Transverse colon (tissue), 4 donors: ENCODE measurements at places on chromosomes 6 and 20. TPM values are rescaled to one million over a fixed set of nuclear protein-coding genes. Genes with fewer than 3 reads are reported as not detected.

The C20orf204 gene
- 0.68 TPM for total RNA-seq

DNA sequence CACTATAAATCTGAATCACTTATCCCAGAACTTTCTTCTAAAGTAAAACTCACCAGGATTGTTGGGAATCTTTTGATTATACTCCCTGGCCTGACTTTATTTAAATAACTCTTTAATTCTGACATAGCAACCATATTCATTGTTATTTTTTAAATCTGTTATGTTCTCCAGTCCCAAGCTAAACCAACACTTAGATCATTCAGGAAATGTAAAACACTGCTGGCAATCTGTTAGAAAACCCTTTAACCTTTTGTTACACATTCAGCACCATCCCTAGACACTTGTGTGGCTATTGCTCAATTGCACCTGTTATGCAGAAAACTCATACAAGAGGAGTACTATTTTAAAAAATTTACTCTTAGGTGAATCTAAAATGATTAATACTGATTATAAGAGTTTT, 101.8 kb upstream of the NHSL1 start:
- no peaks in the 10 kb centered on the region for H3K36me3 ChIP-seq
- no peaks in the 10 kb centered on the region for H3K4me1 ChIP-seq
- no peaks in the 10 kb centered on the region for H3K27me3 ChIP-seq
- DNase-seq: no peak
- no peak overlapping the region for H3K4me3 ChIP-seq

The PRKN gene
- 12.3 TPM for total RNA-seq

The PTK6 gene
- total RNA-seq: 97.1 TPM

DNA sequence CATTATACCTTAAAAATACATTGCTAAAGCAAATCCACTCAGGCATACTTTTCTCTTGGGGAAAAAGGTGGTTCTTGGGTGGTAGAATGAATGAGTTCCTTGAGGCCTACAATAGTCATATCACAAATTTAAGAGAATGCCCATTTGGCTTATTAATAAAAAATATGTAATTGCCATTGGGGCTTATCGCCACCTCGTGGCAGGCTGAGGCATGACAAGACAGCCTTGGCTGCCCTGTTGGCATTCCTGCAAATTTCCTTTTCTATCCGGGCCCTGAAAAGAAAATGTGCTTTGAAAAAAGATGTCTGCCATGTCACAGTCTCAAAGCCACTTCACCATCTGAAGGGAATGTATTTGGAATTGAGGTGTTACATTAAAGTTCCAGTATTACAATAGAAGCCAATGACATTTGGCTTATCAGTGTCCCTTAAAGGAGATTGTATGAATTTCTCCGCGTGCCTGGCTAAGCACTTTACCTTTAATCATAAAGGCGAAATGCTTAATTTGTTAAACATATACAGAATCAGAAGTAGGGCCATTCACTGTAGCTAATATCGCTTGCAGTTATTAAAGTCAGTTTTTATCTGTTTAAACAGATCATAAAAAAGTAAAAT, 188.3 kb upstream of the ZFP64 start:
- H3K4me3 ChIP-seq: no peak overlapping the region
- H3K4me1 ChIP-seq: no peaks in the 10 kb centered on the region
- H3K27me3 ChIP-seq: no peaks in the 10 kb centered on the region

The IMPG1 gene
- total RNA-seq: not detected

GRCh38 chr6:135830452-135830881, 21.0 kb upstream of the PDE7B start:
- no peak for DNase-seq
- no peaks in the 10 kb centered on the region for H3K27me3 ChIP-seq
- no peaks in the 10 kb centered on the region for H3K4me1 ChIP-seq
- H3K27ac ChIP-seq: no peak overlapping the region
- H3K4me3 ChIP-seq: no peak overlapping the region

The PAK5 gene
- not detected for total RNA-seq

DNA sequence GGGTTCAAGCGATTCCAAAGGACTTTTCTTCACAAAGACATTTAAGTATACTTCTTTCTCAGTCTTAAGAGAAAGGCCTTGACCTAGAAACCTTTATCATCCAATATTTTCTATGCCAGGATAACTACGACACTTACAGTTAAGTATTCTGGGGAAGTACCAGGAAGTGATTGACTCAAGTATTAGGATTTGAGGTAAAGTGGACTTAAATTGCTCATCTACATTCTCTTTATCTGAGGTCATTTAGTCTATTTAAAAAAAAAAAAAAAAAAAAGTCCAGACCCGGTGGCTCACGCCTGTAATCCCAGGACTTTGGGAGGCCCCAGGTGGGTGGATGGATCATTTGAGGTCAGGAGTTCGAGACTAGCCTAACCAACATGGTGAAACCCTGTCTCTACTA, 114.7 kb downstream of the ZFAND3 start:
- H3K27ac ChIP-seq: no peak overlapping the region
- no peaks in the 10 kb centered on the region for H3K27me3 ChIP-seq
- no peaks in the 10 kb centered on the region for H3K4me1 ChIP-seq
- DNase-seq: no peak
- H3K4me3 ChIP-seq: no peak overlapping the region

The OR2B6 gene
- total RNA-seq: not detected

GRCh38 chr20:967796-968742, 34.0 kb downstream of the RSPO4 start:
- no peak overlapping the region for H3K27ac ChIP-seq
- no peak for DNase-seq
- H3K4me3 ChIP-seq: no peak overlapping the region
- H3K27me3 ChIP-seq: peaks cover 4% of the 10 kb centered on the region

DNA sequence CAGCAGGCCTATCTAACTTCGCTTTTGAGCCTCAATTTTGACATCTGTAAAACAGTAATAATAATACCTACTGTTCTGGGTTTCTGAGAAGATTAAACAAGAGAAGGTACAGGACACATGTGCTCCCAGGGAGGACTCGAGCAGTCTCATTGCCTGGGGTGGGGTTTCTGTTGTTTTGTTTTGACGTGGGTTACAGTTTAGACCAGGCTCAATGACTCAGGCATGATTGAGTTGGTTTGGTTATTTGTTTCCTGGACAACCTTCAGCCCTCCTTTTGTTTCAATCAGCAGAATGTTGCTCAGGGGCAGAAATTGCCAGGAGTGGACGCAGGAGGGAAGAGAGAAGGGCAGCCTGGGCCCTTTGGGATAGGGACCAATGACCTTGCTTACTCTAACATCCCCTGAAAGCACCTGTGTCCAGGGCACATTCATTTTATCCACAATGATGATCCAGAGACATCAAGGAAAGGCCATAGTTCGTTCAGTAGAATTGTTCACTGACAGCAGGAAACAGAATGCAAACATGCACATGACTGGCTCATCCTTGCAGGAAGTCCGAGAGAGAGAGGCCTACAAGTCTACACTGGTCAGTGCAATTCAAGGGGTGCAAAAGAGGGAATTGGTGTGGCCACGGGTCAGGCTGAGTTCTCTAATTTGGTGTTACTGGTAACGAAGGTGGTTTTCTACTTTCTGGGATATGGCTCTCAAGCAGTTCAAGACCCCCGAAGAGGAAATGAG, 74.5 kb upstream of the MRPS10 start:
- no peak for DNase-seq
- H3K27me3 ChIP-seq: no peaks in the 10 kb centered on the region
- H3K27ac ChIP-seq: peak overlapping the region; percentile 27
- H3K36me3 ChIP-seq: no peaks in the 10 kb centered on the region

The EYA2 gene
- 4.5 TPM for total RNA-seq

The SKIC2 gene
- total RNA-seq: 77.4 TPM

DNA sequence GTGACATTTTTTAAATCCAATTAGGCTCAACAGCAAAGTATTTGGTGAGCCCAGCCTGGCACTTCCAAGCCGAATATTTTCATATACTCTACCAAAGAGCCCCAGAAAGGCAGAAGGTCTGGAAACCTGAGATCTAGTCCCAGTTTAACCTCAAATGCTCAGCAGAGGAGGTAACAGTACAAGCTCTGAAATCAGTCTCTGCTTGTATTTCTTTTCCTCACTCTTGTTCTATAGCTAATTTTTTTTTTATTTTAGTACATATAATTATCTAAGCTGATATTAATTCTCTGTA, 9.1 kb downstream of the SOD2 start:
- H3K4me3 ChIP-seq: no peak overlapping the region
- no peak overlapping the region for H3K27ac ChIP-seq
- peaks cover 44% of the 10 kb centered on the region for H3K4me1 ChIP-seq
- no peaks in the 10 kb centered on the region for H3K27me3 ChIP-seq
- DNase-seq: no peak
- H3K36me3 ChIP-seq: no peaks in the 10 kb centered on the region

GRCh38 chr6:8047541-8048292, 16.5 kb downstream of the BLOC1S5 start:
- no peaks in the 10 kb centered on the region for H3K27me3 ChIP-seq
- H3K36me3 ChIP-seq: no peaks in the 10 kb centered on the region
- H3K4me1 ChIP-seq: no peaks in the 10 kb centered on the region
- no peak overlapping the region for H3K4me3 ChIP-seq
- DNase-seq: no peak

DNA sequence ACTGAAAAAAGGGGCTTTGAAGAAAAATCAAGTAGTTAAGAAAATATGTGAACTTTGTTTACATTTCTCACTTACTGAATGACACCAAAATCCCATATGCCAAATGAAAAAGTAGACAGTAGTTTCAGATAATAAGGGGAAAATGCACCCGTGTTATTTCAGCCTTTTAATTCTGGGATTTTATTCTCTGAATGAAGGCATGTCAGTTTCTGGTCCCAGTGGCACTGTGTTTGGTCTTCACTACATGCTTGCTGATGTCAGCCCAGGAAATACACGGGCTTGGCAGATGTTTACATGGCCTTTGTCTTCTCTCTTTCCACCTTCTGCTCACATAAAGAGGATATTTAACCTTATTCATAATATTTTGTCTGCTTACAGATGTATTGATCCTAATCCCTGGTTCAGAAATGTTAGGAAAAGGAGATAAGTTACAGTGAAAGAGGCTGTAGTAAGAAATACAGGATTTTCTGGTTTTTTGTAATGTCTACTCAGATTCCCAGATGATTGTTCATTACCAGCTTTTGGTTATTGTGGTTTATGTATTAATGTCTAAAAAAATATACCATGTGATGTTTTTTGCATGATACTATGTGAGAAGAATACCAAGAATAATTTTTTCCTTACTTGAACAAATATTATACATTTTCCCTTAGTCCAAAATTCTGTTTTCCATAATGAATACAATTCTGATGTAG, 27.7 kb downstream of the DSE start:
- no peaks in the 10 kb centered on the region for H3K36me3 ChIP-seq
- peak overlapping the region; percentile 16 for H3K27ac ChIP-seq
- no peak for DNase-seq
- H3K4me3 ChIP-seq: no peak overlapping the region

The MCHR2 gene
- not detected for total RNA-seq

- no peaks in the 10 kb centered on the region for H3K27me3 ChIP-seq
- no peak overlapping the region for H3K4me3 ChIP-seq
- H3K36me3 ChIP-seq: no peaks in the 10 kb centered on the region
- H3K27ac ChIP-seq: no peak overlapping the region
Measured at GRCh38 chr20:40982415-40983145, 46.0 kb upstream of the TOP1 start.

GRCh38 chr6:46539866-46540265, 48.6 kb upstream of the RCAN2 start:
- no peak overlapping the region for H3K4me3 ChIP-seq
- DNase-seq: no peak
- H3K36me3 ChIP-seq: no peaks in the 10 kb centered on the region
- H3K4me1 ChIP-seq: no peaks in the 10 kb centered on the region

DNA sequence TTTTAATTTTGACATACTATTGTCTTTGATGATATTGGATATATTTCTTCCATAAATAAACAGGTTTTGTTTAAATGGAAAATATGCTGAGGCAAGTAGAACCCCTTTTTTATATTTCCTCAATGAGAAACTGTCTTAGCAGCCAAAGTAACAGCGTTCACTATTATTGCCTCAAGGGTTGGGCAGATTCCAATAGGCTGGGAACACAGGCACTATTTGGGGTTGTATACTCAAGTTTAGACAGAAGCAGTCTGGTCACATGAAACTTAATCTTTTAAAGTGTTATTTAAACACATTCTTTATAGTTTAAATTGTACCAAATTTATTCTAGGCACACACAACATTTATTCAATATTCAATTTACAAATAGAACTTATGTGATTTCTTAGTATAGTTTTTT, 520.2 kb downstream of the EYS start:
- H3K4me1 ChIP-seq: no peaks in the 10 kb centered on the region
- no peak for DNase-seq
- no peaks in the 10 kb centered on the region for H3K36me3 ChIP-seq
- no peak overlapping the region for H3K27ac ChIP-seq
- H3K27me3 ChIP-seq: no peaks in the 10 kb centered on the region
- no peak overlapping the region for H3K4me3 ChIP-seq

GRCh38 chr6:40727271-40727670, 140.1 kb upstream of the LRFN2 start:
- DNase-seq: no peak
- no peak overlapping the region for H3K27ac ChIP-seq
- H3K4me3 ChIP-seq: no peak overlapping the region

The CGAS gene
- total RNA-seq: 5.7 TPM

DNA sequence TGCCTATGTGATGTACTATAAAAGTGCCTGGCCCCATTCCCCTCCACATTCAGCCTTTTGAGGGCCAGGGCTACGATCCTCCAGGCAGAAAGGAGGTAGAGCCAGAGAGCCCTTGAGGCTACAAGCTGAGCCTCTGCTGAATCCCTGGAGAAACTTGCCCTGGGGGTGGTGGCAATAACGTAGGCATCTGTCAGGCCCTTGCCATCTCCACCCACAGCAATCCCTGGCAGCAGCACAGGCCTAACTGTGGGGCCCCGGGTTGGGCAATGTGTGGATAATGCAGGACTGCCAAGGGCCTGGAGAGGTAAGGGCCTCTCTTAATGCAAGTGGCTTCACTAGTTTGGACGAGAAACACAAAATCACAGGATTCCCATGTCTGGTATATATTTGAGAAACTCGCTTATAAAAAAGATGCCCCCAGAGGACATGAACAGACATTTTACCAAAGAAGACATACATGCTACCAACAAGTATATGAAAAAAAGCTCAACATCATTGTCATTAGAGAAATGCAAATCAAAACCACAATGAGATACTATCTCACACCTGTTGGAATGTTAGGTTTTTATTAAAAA, 99.0 kb downstream of the QRSL1 start:
- no peaks in the 10 kb centered on the region for H3K36me3 ChIP-seq
- peaks cover 7% of the 10 kb centered on the region for H3K4me1 ChIP-seq
- H3K27me3 ChIP-seq: no peaks in the 10 kb centered on the region
- no peak overlapping the region for H3K4me3 ChIP-seq
- no peak overlapping the region for H3K27ac ChIP-seq
- peak; percentile 33 for DNase-seq
